ENCODE measurements at places on chromosomes 7 and 10.

DNA sequence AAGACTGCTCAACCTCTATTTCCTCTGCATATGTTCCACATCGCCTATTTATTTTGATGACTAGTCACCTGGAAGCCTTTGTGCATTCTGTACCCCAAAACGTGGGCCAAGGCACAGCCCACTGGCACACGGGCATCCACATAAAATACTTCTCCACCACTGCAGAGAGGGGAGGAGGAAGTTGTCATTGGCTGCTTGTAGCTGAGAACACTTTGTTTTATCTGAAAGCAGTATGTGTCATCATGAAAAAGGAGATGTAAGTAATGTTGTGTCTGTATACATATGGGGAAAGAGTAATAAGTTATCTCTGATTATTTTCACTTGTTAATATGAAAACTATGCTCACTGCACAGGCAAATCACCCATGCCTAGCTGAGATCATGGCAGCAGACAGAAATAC is 48.2 kb upstream of the AMPH start:
- DNase-seq: no peak

DNA sequence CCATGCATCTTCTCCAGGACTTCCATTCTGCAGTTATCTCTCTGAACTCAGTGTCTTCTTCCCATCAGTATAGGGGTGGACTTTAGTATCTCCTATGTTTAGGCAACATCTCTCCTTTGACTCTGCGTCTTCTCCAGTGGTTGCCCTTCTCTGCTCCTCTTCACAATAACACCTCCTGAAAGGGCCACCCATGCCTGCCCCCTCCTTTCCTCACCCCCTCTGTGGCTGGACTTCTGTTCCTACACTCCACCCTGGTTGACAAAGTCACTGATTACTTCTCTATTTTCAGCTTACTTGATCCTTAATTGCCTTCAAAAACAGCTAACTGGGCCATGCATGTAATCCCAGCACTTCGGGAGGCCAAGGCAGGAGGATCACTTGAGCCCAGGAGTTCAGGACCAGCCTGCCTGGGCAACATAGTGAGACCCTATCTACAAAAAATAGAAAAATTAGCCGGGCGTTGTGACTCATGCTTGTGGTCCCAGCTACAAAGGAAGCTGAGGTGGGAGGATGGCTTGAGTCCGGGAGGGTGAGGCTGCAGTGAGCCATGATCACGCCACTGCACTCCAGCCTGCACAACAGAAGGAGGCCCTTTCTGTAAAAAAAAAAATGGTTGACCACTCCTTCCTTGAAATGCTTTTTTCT is 13.7 kb downstream of the SRGN start:
- no peak for DNase-seq

DNA sequence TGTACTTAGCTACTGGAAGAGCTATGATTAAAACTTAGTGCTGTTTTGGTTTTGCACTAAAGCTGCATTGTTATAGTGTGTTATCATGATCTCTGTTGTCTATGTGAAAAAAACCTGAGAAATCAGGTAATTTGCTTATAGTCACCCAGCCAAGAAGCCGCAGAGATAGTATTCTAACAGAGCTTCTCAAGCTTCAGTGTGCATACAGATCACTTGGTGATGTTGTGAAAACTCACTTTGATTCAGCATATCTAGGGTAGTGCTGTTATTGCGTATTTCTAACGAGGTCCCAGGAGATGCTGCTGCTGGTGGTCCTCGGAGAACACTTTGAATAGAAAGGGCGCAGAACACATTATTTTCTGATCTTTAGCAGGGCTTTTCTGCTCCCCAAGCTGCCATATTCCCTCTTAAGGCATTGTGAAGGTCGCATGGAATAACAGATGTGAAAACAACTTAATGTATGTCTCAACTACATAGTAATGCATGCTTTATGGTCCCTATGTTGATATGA is 68.4 kb upstream of the PDCD4 start:
- no peak for DNase-seq

GRCh38 chr7:121914676-121915279 is 41.8 kb downstream of the PTPRZ1 start:
- no peak for DNase-seq

DNA sequence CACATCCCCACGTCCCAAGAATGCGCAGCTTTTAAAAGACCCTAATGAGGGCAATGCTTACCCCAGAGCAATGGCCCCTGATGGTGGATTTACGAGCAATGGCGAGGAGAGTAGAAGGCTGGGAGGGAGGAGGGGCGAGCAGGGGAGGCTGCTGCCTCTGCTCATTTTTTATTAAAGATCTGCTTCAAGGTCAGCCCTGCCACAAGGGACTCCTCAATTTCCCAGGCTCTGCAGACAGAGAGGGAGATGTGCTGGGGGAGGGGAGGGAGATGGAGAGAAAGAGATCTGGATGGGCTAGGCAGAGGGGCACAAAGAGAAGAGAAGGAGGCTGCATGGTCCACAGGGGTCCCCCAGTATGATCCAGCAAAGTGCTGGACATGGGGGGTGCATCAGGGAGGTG is 7.8 kb upstream of the SRRM3 start:
- DNase-seq: no peak

GRCh38 chr7:37084303-37084702 is 360.0 kb upstream of the AOAH start:
- DNase-seq: no peak

- no peak for DNase-seq
Observed at GRCh38 chr10:108583877-108584276, 1339.4 kb downstream of the XPNPEP1 start.

All from activated naive CD4-positive, alpha-beta T cell (primary cell).